ENCODE measurements at places on chromosomes 3 and 15.

GRCh38 chr3:191290311-191291025 is 38.7 kb upstream of the CCDC50 start:
- no peak for DNase-seq

DNA sequence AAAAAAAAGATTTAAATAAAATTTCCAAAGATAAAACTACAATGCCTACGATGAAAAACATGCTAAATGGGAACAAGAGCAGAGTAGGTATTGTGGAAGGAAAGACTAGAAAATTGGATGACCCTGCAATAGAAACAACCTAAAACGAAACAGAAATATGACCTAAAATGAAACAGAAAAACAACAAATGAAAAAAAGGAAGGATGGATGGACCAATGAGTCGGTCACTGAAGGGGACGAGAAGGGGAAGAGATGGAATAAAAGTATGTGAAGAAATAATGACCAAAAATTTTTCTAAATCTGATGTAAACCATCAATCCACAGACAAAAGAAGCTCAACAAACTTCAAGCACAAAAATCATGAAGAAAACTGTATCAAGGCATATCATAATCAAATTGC is 44.8 kb downstream of the TBC1D2B start:
- DNase-seq, result no peak

DNA sequence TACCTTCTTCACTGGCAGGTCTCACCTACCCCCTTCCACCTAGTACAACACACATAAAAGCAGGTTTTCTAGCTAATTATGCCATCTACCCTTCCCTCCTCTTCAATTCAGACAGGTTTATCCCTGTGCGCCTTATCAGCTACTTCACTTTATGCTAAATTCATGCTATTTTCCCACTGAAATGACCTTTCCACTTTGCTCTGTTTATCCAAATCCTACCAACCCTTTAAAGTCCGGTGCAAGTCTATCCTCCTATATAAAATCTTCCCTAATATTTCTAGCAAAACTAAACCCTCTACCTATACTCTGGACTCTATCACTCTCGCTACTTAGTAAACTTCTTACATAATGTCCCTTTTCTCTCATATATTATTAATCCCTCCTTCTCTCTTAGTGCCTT is 6.0 kb downstream of the USF3 start:
- no peak for DNase-seq

DNA sequence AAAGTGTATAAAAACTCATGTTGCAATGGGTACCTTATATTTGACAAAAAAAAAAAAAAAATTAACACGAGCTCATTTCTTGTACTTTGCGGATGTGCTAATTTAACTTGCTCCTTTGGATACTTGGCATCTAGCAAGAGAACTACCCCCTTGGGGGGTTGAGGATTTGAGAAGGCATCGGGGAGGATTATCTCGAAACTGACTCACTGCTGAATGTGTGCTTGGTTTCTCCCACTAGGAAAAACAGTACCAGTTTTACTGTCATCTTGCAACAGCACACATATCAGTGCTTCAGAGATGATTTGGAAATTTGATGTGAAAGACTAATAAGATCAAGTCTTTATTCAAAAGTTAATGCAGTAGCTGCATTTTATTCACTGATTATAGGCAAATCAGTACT is 891 bp downstream of the EXOG start:
- no peak for DNase-seq

- no peak for DNase-seq
Observed at GRCh38 chr3:44795197-44795596, 33.6 kb downstream of the KIF15 start.

GRCh38 chr3:14393440-14394106 is 8.8 kb upstream of the SLC6A6 start:
- no peak for DNase-seq

GRCh38 chr15:40103864-40104271 is 4.8 kb downstream of the BMF start:
- no peak for DNase-seq

DNA sequence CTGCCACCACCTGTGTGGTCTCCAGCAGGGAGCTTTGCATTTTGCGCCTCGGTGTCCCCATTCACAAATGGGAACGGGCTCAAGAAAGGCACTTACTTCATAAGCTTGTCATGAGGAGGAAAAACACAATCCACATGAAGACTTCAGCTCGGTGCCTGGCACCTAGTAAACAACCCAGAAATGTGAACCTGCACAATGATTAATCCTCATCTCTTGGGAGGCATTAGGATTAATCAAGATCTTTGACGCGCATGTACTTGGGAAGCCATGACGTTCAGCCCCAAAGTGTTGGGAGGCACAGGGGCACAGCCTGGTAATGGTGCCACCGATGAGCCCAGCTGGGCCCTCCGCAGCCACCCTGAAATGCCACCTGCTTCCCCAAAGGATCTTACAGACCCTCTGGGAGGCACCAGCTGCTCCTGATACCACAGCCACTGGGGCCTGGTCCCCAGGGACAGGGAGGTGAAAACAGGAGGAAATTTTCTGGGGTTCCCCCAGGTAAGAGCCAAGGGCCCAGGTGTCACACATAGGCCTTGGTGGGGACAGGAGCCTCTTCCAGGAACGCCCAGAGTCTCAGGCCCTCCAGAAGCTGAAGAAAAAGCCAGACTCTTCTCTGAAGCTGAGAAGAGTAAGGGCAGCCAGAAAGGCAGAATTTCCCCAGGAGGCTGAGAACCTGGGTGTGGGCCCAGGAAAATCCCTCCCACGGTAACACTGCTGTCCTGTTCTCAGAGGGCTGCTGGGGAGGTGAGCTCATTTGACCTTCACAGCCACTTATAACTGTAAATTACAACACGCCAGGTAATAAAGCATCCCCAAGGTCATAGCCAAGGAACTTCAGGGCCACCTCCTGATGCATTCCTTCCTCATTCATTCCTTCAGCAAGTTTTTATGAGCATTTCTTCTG is 507.5 kb downstream of the SHQ1 start:
- no peak for DNase-seq

DNA sequence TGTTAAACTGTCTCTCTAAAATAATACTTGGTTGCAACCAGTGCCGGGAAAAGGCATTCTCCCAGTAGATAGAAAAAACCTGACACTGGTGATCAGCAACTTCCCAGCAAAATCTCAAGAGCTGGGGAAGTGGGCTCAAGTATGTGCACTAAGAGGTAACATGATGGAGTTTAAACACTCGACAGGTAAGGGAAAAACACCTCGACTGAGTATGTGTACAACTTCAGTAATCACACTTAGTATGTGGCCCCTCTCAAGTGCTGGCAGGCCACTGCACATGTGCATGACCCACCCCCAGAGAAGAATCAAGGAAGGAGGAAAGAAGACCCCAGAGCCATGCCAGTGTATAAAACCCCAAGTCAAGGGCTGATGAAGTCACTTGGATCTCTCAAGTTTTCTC is 27.4 kb downstream of the SPESP1 start:
- DNase-seq, result no peak

GRCh38 chr3:78879295-78879860 is 888.4 kb downstream of the ROBO1 start:
- DNase-seq, result no peak

DNA sequence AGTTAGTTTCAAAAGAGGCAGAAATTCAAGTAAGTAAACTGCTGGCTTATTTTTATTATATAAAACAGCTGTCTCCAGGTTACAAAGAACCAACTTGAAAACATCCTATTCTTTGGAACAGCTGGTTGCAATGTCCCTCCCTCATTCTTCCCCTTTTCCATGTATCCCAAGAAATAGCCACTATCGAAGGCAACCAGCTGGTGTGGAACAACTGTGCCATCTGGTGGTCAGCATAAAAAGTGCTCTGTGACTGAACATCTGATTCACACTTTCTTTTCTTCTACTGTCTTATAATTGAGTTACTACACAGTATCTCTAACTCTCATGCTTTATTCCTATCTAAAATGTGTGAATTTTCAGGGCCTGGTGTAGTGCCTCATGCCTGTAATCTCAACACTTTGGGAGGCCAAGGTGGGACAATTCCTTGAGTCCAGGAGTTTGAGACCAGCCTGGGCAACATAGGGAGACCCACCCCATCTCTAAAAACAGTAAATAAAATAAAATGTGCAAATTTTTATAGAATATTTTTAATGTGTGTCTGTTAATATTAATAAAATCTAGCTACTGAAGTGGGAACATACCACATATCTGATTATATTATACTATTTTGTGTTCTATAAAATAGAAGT is 9.6 kb downstream of the OSBPL11 start:
- DNase-seq, result no peak

Data from cortex of kidney (tissue), 1 donor.